ENCODE measurements at places on chromosomes 1 and 21. TPM values are rescaled to one million over a fixed set of nuclear protein-coding genes. Genes with fewer than 3 reads are reported as not detected.

Gene PLA2G2D
- total RNA-seq, result not detected

DNA sequence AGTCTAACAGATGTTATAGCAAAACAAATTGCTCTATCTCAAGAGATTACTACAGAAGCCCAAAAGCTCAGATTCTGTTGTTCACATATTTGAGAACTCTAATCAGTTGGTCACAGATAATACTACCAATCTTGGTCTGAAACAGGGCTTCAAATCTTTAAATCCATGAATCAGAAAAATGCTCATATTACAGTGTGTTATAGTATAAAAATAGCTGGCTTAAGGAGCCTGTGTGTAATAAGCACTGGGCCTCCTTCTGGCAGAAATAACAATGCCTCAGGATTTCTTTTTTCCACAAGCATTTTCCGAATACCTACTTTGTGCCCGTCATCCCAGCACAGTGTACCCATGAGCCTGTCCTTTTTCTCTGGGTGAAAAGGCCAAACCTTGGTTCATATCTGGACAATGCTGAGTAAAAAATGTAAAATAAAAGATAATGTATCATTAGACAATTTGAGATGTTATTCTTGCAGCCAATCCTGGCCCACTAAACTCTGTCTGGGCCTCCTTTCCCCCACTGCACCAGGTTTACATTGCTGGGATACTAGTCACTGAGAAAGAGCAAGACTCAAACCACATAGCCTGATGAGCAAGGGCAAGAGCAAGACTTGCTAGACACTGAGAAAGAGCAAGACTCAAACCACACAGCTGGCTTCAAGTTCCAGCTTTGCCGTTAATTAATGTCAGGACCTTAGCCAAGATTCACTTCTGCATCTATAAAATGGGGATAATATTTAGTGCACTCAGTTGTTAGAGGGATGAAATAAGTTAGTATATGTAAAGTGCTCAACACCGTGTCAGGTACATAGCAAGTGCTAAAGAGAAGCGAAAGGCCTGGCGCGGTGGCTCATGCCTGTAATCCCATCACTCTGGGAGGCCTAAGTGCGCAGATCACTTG lies 17.0 kb upstream of the ADAR start:
- no peak overlapping the region for H3K4me3 ChIP-seq
- H3K27me3 ChIP-seq, result no peaks in the 10 kb centered on the region
- peaks cover 24% of the 10 kb centered on the region for H3K4me1 ChIP-seq
- H3K27ac ChIP-seq, result no peak overlapping the region
- DNase-seq, result no peak

DNA sequence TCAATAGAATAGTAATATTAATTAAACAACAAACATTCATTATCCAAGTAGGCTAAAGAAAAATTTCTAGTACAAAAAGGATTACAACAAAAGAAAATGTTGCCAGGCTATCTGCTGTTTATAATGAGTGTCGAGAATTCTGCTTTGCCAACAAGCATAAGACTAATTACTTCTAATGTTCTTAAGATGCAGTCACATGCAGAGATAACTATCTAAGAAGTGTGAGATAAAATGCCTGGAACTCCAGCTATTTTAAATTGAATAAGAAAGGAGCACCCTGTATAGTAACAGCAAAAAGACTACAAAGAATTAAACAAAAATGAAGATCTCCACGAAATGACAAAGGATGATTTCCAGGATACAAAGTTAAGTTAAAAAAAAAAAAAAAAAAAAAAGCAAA lies 59.9 kb downstream of the APP start:
- H3K4me3 ChIP-seq, result no peak overlapping the region
- H3K36me3 ChIP-seq, result peaks cover 3% of the 10 kb centered on the region
- no peaks in the 10 kb centered on the region for H3K4me1 ChIP-seq
- no peaks in the 10 kb centered on the region for H3K27me3 ChIP-seq
- no peak for DNase-seq

- no peak overlapping the region for H3K27ac ChIP-seq
- H3K4me3 ChIP-seq, result no peak overlapping the region
- DNase-seq, result no peak
These were observed 42.7 kb downstream of the FAAP20 start for GRCh38 chr1:2151911-2152310.

GRCh38 chr21:35190201-35190701 lies 141.1 kb upstream of the RUNX1 start:
- no peaks in the 10 kb centered on the region for H3K4me1 ChIP-seq
- no peak overlapping the region for H3K4me3 ChIP-seq
- DNase-seq, result no peak
